NCI-H2171 (cell line): ENCODE measurements at places on chromosomes 2 and 18.

DNA sequence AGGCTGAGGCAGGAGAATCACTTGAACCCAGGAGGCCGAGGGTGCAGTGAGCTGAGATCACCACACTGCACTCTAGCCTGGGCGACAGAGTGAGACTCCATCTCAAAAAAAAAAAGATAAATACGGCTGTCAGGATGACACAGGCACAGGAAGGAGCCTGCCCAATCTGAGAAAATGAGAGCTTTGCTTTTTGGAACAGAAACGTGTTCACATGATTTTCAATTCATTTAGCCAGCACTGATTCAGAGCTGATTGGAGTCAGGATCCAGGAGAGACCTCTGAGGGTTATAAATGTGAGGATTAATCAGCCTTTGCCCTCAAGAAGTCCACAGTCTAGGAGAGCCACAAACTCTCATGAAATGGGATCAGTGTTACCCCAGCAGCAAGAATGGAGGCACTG, 6.9 kb upstream of the SMAD7 start:
- no peak for DNase-seq

GRCh38 chr2:239712755-239713154, 311.9 kb upstream of the HDAC4 start:
- no peak for DNase-seq

GRCh38 chr18:50875966-50876536, 2.9 kb upstream of the ME2 start:
- no peak for DNase-seq

DNA sequence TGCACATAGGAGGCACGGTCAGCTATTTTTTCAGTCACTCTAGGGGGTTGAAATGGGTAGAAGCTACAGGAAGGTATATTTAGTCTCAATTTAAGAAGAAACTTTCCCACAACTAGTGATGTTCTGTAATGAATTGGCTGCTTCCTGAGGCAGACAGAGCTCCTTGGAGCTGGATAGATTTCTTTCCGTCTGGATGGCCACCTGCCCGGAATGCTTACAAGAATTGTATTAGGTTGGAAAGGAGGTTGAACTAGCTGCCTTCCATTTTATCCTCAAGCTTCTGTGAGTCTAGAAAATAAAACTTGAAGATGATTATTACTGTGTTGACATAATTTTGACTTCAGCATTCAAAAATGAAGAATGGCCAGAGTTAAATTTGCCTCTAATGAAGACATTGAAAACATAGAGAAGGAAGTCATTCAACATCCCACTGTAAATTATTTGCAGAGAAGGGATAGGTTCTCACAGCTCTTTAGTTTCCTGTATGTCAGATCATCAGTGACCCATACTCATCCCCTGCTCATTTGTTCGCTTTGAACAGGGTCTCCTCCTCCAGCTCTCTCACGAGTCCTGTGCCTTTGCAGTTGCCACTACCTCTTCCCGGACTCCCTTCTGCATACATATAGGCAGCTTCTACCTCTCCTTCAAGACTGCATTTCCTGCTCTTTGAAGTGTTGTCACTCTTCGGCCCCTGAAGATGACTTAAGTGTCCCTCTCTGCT, 88.8 kb downstream of the CRIM1 start:
- DNase-seq, result no peak

GRCh38 chr2:157835006-157835405, 41.1 kb downstream of the ACVR1 start:
- DNase-seq, result no peak

DNA sequence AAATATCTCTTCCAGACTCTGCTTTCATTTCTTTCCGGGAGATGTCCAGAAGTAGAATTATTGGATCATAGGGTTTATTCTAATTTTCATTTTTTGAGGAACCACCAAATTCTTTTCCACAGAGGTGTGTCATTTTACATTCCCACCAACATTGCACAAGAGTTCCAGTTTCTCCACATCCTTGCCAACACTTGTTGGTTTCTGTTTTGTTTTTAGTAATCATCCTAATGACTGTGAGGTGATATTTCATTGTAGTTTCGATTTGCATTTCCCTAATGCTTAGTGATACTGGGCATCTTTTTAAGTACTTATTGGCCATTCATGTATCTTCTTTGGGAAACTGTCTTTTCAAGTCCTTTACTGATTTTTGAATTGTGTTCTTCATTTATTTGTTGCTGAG, 513.1 kb downstream of the PARD3B start:
- no peak for DNase-seq

- DNase-seq, result no peak
Observed at GRCh38 chr2:128600581-128601297, 282.1 kb upstream of the HS6ST1 start.

GRCh38 chr2:42029639-42030199, 18.1 kb upstream of the PKDCC start:
- no peak for DNase-seq

DNA sequence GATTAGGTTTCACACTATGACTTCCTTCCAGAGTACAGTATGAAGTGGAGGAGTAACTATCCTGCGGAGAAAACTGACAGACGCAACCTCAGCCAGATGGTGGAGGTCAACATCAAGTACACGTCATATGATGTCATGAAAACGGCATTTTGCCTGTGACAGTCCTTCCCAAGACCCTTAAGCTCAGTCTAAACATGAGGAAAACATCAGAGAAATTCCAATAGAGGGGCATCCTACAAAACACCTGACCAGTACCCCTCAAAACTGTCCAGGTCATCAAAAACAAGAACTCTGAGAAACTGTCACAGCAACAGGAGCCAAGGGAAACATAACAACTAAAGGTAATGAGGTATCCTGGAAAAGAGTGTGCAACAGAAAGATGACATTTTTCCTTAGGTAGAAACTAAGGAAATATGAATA, 1.7 kb downstream of the RNU4ATAC start:
- no peak for DNase-seq

DNA sequence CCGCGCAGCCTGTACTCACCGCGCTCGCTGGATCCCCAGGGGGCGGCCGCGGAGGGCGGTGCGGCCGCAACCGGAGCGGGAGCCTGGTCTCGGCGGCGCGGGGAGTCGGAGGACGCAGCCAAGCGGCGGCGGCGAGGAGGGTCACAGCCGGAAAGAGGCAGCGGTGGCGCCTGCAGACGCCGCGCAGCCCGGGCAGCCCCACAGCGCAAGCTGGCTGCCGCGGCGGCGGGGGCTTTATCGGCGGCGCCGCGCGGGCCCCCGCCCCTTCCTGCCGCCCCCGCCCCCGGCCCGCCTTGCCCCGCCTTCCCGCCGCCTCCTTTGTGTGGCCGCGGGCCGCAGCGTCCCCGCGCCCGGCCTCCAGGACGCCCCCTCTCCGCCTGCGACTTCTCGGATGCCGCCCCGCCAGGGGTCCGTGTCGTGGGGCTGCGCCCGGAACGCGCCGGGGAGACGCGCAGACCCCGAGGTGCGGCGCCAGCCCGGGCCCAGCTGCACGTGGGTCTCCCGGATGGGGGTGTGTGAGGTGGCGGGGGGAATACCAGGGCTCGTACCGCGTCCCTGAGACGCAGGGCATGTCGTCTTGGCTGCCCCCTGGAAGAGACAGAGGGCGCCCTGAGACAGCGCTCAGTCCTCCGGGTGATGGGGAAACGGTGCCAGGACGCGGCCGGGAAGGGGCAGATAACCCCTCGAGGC, at the start of gene SERPINE2:
TSS of gene SERPINE2 (minus strand) at position 207 of the 690 bp plus-strand sequence. CDS start 37,386 bp downstream, outside the sequence.
- DNase-seq, result peak; percentile 55

- DNase-seq, result no peak
Observed at GRCh38 chr2:78532762-78533379, 492.6 kb upstream of the REG3G start.

GRCh38 chr2:141021109-141021508, 1109.7 kb downstream of the LRP1B start:
- DNase-seq, result no peak
